ENCODE measurements at places on chromosomes 7 and 10. TPM values are rescaled to one million over a fixed set of nuclear protein-coding genes. Genes with fewer than 3 reads are reported as not detected.
A peak's percentile ranks its signal among the peaks of the same experiment; 100 is the strongest.

SPACDR gene
- 0.49 TPM for total RNA-seq

ZMIZ1 gene
- total RNA-seq, result 15.5 TPM

DNA sequence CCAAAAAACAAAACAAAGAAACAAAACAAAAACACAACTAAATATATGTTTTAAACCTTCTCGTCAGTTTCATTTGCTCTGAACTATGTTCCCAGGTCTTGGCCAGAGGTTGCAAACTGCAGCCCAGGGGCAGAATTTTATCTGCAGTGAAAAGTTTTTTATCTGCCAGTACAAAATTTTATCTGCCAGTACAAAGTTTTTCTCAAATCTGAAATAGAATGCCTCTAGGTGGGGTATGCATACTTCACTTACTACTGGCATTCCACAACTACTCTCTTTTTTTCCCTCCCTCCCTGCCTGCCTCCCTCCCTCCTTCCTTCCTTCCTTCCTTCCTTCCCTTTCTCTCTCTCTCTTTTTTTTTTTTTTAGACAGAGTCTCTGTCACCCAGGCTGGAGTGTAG lies 9.4 kb upstream of the CLDN3 start:
- DNase-seq, result no peak

GRCh38 chr10:4006051-4006450 lies 221.0 kb upstream of the KLF6 start:
- no peak for DNase-seq

DNA sequence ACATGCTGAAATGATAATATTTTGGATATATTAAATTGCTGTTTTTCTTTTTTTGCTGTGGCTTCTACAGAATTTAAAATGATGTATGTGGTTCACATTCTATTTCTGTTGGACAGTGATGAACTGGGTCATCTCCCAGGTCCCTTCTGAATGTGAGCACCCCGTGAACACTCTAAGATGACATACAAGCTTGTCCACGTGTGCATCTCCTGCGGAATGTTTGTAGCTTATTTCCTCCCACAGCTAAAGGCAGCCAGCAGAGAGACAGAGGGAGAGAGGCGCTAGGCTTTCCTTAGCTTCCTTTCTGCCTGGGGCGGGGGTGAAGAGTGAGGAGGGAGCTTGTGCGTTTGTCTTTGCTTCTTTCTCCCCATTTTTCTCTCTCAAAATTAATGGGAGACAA lies 219.1 kb downstream of the EMX2 start:
- DNase-seq, result no peak

- no peak for DNase-seq
These were observed 325.9 kb upstream of the NRP1 start for GRCh38 chr10:33660329-33660728.

DNA sequence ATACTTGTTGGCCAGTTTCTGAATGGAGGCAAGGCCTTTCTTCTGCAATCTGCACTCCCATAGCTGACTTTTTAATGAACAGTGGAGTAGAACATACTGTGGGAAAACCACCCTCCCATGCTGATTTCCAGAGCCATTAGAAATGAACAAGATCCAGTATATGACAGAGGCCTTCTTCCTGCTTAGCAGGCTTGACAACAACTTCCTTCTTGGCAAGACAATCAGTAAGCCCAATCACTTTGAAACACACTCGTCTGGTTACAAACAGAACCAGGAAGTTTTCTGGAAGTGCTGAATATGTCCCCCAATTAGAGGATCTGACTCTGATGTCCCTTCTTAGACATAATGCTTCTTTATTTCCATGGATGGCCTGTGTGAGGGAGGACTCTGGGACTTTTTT lies 103.4 kb downstream of the SAMD9 start:
- DNase-seq, result no peak

GRCh38 chr10:6275022-6275997 lies 72.6 kb downstream of the PFKFB3 start:
- DNase-seq, result peak; percentile 99

GRCh38 chr7:135186841-135187253 lies 16.3 kb upstream of the CYREN start:
- DNase-seq, result no peak

DNA sequence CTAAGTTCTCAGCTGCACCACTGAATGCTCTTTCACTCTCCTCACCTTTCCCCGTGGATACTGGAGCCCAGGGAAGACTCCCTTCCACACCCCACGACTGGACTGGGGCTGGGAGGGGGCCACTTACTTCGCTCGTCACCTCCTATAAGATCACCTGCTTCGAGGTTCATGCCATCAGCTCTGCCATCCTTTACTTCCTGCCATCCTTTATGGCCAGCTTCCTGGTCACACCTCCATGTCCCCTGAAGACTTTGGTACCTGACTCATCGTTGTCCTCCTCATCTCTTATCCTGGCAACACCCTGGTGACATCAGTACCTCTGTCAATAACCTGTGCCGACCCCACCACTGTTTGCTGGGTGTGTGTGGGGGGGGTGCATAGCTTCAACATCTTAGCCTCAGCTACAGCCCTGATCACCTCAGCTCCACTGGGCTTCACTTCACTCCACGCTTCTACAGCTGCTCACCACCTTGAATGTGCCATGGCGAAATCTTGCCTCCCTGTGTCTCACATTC lies 8.7 kb upstream of the VDAC2 start:
- DNase-seq, result no peak

GRCh38 chr10:62388328-62388727 lies 14.2 kb downstream of the ZNF365 start:
- no peak for DNase-seq

All from MCF 10A (cell line).